Fibroblast of the aortic adventitia (primary cell): ENCODE measurements at places on chromosomes 2 and 18.

DNA sequence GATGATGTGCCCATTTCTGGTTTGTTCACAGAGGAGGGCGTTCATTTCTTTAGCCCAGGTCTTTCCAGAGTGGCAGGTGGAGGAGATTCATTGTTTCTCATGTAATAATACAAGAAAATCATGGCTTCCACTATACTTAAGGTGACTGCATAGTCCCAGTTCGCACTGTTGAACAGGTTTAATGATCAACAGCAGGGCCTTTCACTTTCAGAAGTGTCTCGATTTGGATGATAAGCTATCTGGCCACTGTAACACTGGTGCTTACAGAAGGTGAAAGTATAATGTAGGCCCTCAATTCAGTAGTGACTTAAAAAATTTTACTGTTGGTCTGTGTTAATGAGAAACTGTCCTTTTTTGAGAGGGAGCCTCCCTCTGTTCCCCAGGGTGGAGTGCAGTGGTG is 1.4 kb downstream of the RMC1 start:
- DNase-seq: no peak

DNA sequence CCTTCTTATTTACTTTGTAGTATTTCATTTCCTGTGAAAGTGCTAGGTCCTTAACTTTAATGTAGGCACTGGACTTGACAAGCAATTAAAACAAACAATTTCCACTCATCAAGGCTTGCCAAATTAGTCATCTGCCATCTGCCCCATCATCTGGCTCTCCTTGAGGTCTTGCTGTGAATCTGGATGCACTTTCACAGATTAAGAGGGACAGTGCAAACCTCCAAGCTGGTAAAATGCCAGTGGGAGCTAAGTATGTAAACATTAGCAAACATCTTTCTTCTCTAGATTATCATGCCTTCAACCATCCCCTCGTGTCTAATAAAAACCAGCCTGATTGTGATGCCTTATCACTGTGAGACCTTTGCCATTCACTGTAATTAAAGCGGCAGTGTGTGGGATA is 402.9 kb downstream of the ERBB4 start:
- DNase-seq: peak; percentile 18

GRCh38 chr2:56444339-56444738 is 260.5 kb downstream of the CCDC85A start:
- DNase-seq: no peak

- DNase-seq: no peak
Observed at GRCh38 chr2:110101901-110102803, 13.5 kb downstream of the MALL start.

DNA sequence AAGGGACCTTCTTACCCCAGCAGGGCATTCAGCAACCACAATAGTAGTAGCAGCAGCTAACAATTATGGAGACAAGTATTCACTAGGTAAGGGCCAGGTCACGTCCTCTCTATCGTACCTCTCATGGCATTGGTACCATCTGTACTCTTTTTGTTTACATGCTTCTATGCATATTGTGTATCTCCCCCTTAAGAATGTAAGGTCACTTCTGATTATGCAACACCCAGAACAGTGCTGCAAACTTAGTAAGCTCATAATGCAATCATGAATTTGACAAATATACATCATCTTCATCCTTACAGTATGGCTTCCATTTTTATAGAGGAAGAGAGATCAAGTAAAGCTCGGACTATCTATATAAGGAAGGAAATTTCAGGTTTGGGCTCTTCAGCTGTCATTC is 46.1 kb downstream of the SPRED2 start:
- DNase-seq: no peak

DNA sequence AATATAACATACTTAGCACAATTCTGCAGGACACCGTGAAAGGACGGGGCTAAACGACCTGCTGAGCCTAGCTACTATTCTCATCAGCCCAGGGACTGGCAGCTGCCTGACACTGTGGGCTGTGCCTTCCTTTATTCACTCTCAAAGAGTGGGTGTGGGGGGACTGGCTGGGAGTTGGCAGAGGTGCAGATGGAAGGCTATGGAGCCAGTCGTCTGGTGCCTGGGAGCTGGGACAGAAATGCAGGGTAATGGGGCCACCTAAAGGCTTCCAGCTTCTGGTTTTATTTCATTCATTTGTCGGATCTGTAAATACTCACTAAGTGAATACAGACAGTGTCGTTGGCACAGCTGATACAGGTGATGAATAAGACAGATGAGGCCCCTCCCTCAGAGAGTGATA is 56.0 kb upstream of the NFU1 start:
- DNase-seq: no peak

DNA sequence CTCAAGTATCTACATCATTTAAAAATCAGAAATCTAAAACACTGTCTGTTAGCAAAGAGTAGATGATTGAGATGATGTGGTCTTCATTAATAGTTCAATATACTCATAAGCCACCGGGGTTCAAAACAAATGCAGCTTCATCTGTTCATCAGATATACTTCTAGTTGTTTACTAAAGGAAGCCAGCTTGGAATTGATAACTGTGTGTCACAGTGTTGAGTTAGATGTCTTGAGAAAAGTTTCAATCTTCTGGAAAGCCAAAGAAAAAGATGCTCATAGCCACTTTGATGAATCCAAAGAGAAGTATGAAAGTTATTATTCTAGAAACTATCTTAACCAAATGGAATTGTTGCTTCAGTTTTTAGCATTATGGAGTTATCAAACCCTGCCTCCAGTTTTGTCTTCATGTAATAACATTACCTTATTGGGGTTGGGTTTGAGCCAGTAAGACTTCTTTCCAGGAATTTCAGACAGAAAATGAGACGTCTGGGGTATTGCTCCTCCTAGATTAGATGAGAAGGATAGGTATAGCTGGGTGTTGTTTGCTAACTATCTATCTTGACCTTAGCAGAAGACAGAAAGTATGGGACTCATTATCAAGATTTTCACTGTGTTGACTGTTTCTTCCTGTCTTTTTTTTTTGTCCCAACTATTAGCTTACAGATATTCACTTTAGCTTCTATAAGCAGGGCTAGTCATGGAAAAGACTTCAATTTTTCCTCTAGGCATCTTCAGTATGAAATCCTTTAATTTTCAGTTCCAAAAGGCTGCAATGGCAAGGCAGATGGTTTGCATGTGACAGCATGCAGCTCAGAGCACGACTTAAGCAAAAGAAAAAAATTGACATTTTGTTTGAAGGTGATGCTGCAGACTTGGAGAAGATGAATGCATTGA is 66.5 kb downstream of the LNPK start:
- no peak for DNase-seq

DNA sequence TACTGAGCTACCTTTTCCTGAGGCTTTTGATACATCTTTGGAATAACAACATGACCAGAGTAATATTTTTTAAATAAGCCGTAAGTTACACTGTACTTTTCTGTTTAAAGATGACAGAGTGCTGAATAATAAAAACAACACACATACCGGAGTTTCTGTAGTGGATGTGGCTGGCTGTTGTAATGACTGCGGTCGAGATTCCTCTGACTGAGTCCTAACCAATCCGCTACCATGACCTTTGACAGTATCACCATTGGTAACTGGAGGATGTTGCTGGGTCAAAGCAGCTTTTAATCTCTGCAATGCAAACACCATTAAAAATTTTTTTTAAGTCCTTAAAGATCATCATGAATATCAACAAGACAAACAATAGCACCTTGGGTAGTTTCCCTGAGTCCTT is 70.7 kb downstream of the ATF2 start:
- peak; percentile 50 for DNase-seq

DNA sequence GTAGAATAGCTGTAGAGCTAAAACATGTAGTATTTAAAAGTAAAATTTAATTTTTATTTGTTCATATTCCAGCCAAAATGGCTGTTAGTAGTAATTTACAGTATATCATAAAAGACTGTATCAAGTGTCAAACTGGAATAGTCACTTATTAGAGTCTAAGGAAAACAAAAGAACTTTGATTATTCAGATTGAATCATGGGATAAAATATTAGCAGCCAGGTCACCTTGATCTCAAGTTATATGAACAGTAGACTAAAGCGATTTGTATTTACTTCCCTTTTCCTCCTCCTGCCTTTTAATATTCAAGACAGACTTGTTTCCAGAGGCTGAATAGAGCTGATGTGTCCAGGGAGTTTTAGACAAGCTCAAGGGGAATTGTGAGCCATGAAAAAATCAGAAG is 54.4 kb downstream of the PMAIP1 start:
- DNase-seq: no peak

GRCh38 chr2:126913881-126914615 is 15.4 kb downstream of the TEX51 start:
- DNase-seq: no peak

DNA sequence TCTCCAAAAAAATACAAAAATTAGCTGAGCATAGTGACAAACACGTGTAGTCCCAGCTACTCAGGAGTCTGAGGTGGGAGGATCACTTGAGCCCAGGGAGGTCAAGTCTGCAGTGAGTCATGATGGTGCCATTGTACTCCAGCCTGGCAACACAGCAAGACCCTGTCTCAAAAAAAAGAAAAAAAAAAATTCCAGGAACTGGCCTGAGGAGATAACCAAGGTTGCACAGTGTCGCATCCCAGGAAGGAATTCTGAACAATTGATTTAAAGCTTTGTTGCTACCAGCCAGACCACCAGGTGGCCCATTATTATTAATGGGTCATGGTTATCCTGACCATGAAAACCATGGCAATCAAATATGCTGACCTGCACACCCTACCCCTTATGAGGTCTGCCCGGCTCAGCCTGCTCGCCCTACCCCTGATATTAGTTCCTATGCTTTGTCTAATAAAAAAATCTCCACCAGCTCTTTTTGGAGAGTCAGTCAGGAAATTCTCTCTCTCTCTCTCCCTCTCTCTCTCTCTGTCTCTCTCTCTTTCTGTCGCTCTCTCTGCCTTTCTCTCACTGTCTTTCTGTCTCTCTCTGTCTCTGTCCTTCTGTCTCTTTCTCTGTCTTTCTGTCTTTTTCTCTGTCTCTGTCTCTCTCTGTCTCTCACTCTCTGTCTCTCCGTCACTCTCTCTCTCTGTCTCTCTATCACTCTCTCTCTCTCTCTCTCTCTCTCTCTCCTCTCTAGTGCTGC is 73.7 kb downstream of the NCAPH start:
- no peak for DNase-seq

GRCh38 chr2:187263675-187264560 is 184.1 kb downstream of the CALCRL start:
- no peak for DNase-seq

- DNase-seq: peak; percentile 88
Observed at GRCh38 chr2:162106146-162106551, 32.1 kb upstream of the DPP4 start.

- DNase-seq: no peak
Observed at GRCh38 chr18:49127471-49128190, 176.9 kb upstream of the SMAD7 start.

- peak; percentile 33 for DNase-seq
Observed at GRCh38 chr2:46495231-46496030, 16.1 kb downstream of the TMEM247 start.

- no peak for DNase-seq
Observed at GRCh38 chr2:207871506-207871905, 101.8 kb upstream of the FZD5 start.

- peak; percentile 95 for DNase-seq
Observed at GRCh38 chr2:9538000-9538507, 17.6 kb downstream of the ADAM17 start.

DNA sequence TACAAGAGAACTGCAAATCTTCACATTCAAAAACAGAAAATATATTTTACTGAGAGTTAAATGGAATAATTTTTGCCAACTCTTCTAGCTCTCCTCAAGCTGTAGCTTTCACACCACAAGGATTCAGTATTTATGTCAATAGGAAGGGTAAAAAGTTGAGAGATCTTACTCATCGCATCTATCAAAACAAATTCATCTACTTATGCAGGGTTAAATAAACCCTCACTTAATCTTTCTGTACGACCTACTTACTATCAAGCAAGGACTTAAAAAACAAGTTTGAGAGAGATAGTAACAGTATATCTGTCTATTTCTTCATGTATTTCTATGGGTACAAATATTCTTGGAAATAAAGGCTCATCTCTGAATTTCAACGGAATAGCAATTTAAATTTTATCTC is 35.5 kb downstream of the SIGLEC15 start:
- DNase-seq: no peak

DNA sequence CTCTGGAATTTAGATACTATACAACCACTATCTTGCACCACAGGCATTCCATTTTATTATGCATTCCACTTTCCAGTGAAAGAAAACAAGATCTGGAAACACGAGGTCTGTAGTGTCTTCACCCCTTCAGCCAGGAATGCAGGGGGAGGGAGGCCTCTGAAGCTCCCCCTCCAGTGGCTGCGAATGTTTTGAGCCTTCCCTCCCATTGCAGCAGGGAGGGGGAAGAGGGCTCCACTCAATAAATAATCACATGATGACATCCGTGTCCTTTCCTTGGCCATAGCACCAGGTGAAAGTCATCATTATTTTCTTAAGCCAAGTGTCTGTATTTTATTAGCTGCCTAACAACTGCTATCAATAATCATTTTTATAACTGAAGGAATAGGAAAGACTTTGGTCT is 38.6 kb downstream of the ALPK2 start:
- DNase-seq: peak; percentile 93

- DNase-seq: peak; percentile 69
Observed at GRCh38 chr2:40302751-40303325, 149.1 kb downstream of the SLC8A1 start.

DNA sequence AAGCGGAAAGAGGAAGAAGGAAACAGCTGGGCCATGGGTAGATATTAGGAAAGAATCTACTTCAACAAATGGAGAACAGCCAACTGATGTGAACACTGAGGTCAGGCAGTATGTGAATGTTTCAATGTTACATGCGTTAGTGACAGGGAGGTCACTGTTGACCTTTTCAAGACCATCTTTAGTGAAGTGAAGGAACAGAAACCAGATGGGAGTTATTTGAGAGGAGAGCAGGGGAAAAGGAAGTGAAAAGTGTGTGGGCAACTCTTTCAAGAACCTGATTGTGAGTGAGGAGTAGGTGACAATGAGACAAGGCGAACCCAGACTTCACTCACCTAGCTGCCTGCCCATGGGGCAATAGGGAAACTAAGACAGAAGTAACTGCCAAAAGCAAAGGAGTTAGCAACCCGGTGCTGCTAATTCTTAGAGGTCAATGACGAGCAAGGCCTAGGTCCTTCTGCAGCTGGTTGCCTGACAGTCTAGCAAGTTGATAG is 67.0 kb downstream of the SP3 start:
- DNase-seq: no peak

- no peak for DNase-seq
Observed at GRCh38 chr18:73456643-73457042, 588.9 kb upstream of the NETO1 start.

GRCh38 chr2:234964631-234965461 is 13.0 kb downstream of the SH3BP4 start:
- no peak for DNase-seq

DNA sequence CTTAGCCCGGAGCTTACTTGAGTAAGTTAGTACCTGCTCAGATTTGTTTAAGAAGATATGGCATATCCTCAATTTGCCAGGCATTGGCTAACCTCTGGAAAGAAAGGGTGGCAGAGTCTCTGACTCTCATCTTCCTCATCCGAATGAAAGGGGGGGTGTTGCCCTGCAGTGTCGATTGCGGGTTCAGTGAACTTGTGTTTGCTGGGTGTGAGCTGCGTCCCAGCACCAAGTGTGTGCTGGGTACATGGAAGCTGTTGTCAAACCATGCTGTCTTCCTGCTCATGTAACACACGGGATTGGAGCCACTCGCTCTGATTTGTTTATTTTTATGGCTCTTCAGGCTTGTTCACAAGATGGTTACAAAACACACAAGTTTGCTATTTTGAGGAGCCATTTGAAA is 171.4 kb upstream of the PXDN start:
- no peak for DNase-seq

- DNase-seq: no peak
Observed at GRCh38 chr2:39264733-39265132, 21.0 kb upstream of the CDKL4 start.

- no peak for DNase-seq
Observed at GRCh38 chr2:40964509-40965250, 512.8 kb upstream of the SLC8A1 start.

GRCh38 chr2:33655626-33656320 is 56.7 kb upstream of the FAM98A start:
- no peak for DNase-seq
